ENCODE measurements at places on chromosomes 13 and 19. TPM values are rescaled to one million over a fixed set of nuclear protein-coding genes. Genes with fewer than 3 reads are reported as not detected.

DNA sequence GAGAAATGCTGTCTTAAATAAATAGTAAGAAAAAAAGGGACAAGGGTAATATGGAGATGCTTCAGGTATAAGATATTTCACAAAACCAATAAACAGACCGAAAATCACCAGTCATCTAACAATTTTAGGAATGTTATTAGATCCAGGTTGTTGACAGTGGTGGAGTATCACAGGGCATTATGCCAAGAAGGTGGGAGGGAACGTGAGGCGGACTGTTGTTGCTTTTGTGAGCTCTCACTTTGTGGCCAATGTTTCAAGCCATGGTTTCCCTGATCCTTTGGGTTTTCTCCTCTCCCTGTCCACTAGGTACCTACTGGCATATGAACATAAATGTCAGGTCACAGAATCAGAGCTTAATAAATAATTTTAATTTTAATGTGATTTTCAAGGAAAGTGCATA is 790.3 kb upstream of the SLITRK1 start:
- H3K27ac ChIP-seq = no peak overlapping the region
- no peaks in the 10 kb centered on the region for H3K4me1 ChIP-seq
- no peak for DNase-seq
- H3K36me3 ChIP-seq = no peaks in the 10 kb centered on the region
- H3K27me3 ChIP-seq = no peaks in the 10 kb centered on the region

- no peaks in the 10 kb centered on the region for H3K27me3 ChIP-seq
- no peak overlapping the region for H3K27ac ChIP-seq
- no peaks in the 10 kb centered on the region for H3K36me3 ChIP-seq
- no peak for DNase-seq
Measured at GRCh38 chr19:55027472-55028337, 10.4 kb downstream of the GP6 start.

DNA sequence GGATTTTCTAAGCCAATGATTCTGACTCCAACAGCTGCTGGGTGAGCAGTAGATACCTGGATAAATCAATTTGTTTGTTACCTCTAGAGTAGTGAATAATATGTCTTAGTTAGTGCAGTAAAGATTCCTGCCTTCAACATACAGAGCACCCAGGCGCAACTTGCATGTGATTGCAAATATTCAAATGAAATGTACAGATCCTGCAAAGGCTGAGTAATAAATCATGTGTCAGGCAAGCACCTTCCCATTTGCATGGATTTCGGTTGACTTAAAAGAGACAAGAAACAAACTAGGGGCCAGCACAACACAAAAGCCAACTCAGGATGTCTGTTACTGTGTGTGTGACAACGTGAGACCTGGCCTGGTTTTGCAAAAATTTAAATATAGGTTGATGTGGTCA is 79.7 kb downstream of the TNFSF11 start:
- DNase-seq = no peak
- H3K4me1 ChIP-seq = no peaks in the 10 kb centered on the region
- no peak overlapping the region for H3K4me3 ChIP-seq
- no peak overlapping the region for H3K27ac ChIP-seq

DNA sequence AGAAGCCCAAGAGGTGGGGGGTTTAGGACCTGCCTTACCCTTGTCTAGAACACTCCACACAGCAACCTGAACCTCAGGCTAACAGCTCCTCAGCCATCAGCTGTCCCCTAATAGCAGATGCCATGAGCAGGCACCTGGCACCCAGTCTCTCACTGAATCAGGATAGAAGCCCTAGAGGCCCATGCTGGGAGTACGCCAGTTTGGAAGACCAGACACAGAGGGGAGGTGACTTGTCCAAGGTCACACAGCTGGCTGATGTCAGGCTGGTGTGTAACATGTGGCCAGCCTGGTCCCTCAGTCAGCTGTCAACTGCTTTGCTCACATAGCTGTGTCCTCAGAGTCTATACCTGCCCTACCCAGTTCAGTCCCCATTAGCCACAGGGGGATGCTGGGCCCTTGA is 12.8 kb upstream of the SAMD1 start:
- H3K36me3 ChIP-seq = peaks cover 96% of the 10 kb centered on the region
- H3K27me3 ChIP-seq = no peaks in the 10 kb centered on the region
- H3K27ac ChIP-seq = no peak overlapping the region
- H3K4me3 ChIP-seq = no peak overlapping the region
- peaks cover 14% of the 10 kb centered on the region for H3K4me1 ChIP-seq
- DNase-seq = no peak

GRCh38 chr19:16470541-16470910 is 1.2 kb downstream of the EPS15L1 start:
- no peaks in the 10 kb centered on the region for H3K27me3 ChIP-seq
- no peak for DNase-seq
- H3K36me3 ChIP-seq = no peaks in the 10 kb centered on the region
- peak overlapping the region; percentile 100 for H3K4me3 ChIP-seq

DNA sequence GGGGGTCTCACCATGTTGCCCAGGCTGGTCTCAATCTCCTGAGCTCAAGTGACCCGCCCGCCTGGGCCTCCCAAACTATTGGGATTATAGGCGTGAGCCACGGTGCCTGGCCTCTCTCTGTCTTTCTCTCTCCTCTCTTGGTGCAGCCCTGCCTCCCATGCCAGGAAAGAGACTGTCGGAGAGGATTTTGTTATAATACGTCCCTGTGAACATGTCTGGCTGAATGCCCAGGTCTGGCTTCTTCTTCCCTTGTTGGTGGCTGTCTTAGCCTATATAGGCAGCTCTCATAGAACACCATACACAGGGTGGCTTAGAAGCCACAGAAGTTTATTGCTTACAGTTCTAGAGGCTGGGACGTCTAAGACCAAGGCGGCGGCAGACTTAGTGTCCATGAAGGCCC is 46.4 kb downstream of the PEX11G start:
- no peak for DNase-seq
- H3K4me3 ChIP-seq = no peak overlapping the region
- peaks cover 63% of the 10 kb centered on the region for H3K36me3 ChIP-seq
- no peak overlapping the region for H3K27ac ChIP-seq

DNA sequence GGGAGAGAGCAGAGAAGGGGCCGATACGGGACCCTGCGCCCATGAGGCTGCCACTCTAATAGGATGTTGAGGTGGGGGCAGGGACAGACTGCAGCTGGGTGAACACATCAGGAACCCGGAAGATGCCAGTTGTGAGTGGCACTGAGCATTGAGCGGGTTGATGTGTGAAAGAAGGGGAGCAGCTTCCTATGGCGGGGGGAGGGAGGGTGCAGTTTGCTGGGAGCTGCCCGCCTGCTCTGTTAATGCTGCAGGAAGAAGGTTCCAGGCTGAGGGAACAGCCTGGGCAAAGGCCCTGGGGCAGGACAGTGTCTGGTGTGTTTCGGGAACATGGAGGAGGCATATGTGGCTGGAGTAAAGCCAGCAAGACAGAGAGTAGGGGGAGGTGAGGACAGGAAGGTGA is 29.8 kb downstream of the DNM2 start:
- no peaks in the 10 kb centered on the region for H3K36me3 ChIP-seq
- H3K4me1 ChIP-seq = peaks cover 88% of the 10 kb centered on the region
- H3K27ac ChIP-seq = peak overlapping the region; percentile 88

GRCh38 chr19:2385053-2385721 is 25.1 kb downstream of the TMPRSS9 start:
- H3K4me3 ChIP-seq = no peak overlapping the region

GRCh38 chr19:39996218-39996810 is 546 bp upstream of the ZNF546 start:
- peak overlapping the region; percentile 56 for H3K4me3 ChIP-seq
- no peaks in the 10 kb centered on the region for H3K36me3 ChIP-seq
- H3K27me3 ChIP-seq = no peaks in the 10 kb centered on the region

GRCh38 chr13:29185926-29186325 is 365.8 kb downstream of the MTUS2 start:
- H3K4me1 ChIP-seq = no peaks in the 10 kb centered on the region
- no peaks in the 10 kb centered on the region for H3K27me3 ChIP-seq
- no peak overlapping the region for H3K27ac ChIP-seq
- no peak for DNase-seq

- no peaks in the 10 kb centered on the region for H3K36me3 ChIP-seq
- no peaks in the 10 kb centered on the region for H3K27me3 ChIP-seq
- H3K4me3 ChIP-seq = no peak overlapping the region
- no peak for DNase-seq
- H3K27ac ChIP-seq = no peak overlapping the region
Measured at GRCh38 chr13:109740121-109740520, 46.3 kb downstream of the IRS2 start.

- H3K27ac ChIP-seq = no peak overlapping the region
- H3K36me3 ChIP-seq = peaks cover 77% of the 10 kb centered on the region
- H3K4me3 ChIP-seq = no peak overlapping the region
Measured at GRCh38 chr19:18445262-18445948, 7.5 kb upstream of the ISYNA1 start.

GRCh38 chr19:34066007-34066643 is 106.2 kb upstream of the LSM14A start:
- H3K27me3 ChIP-seq = no peaks in the 10 kb centered on the region
- no peak for DNase-seq
- H3K4me3 ChIP-seq = no peak overlapping the region

DNA sequence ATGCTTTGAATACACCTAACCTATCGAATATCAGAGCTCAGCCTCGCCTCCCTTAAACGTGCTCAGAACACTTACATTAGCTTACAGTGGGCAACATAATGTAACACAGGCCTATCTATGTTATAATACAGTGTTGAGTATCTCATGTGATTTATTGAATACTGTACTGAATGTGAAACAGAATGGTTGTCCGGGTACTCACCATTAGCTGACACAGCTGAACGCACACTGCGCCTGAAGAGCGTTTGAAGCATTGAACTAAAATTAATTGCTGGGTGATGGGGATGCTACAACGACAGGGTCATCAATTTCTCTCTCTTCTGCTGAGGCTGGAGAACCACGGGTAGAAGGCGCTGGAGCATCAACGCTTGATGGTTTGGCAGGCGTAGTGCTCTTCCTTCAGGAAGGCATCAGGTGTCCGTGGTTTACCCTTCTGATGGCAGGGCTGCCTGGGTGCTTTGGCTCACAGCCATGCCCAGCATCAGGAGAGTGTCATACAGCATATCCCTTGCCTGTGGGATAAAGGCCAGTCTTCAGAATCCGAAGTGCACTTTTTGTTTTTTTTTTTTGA is 46.9 kb upstream of the UBE2L5 start:
- no peaks in the 10 kb centered on the region for H3K36me3 ChIP-seq
- DNase-seq = no peak
- peaks cover 14% of the 10 kb centered on the region for H3K4me1 ChIP-seq
- H3K27ac ChIP-seq = no peak overlapping the region
- H3K4me3 ChIP-seq = no peak overlapping the region

DNA sequence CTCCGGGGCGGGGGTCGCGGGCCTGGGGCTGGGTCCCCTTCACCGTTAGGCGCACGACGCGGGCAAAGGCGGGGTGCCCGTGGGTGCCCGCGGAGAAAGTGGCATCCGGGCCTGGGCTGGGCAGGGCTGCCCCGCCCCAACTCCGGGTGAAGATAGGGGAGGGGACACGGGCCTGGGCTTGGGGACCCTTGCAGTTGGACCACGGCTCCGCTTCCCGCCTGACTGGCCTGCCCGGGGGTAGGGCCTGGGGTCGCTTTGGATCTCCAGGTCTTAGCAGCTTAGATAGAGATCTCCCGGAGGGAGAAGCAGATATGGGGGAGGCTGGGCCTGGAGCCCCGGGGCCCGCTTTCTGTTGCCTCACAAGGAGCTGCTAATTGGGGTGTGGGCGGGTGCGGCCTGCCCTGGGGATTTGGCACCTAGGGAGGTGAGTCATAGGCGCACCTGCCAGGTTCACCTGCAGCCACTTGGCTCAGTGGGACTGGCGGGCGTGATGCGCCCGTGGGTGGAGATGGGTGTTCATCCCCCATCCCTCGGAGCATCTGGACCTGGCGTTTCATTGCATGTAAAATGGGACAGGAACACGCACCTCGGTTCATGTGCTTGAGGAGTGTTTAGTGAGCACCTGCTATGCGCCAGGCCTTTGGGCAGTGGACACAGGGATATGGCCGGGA is 585 bp downstream of the MAP1S start:
- H3K36me3 ChIP-seq = peaks cover 35% of the 10 kb centered on the region
- no peaks in the 10 kb centered on the region for H3K27me3 ChIP-seq
- H3K4me1 ChIP-seq = peaks cover 53% of the 10 kb centered on the region

- no peaks in the 10 kb centered on the region for H3K36me3 ChIP-seq
- H3K4me1 ChIP-seq = no peaks in the 10 kb centered on the region
- no peaks in the 10 kb centered on the region for H3K27me3 ChIP-seq
Measured at GRCh38 chr13:61466280-61466679, 50.6 kb upstream of the PCDH20 start.

GRCh38 chr13:20206698-20207235 is 14.0 kb upstream of the GJB2 start:
- no peak for DNase-seq
- no peaks in the 10 kb centered on the region for H3K4me1 ChIP-seq
- H3K4me3 ChIP-seq = no peak overlapping the region
- H3K27ac ChIP-seq = no peak overlapping the region

GRCh38 chr19:53792721-53793433 is 31.2 kb downstream of the NLRP12 start:
- H3K4me3 ChIP-seq = no peak overlapping the region
- peak; percentile 93 for DNase-seq
- no peaks in the 10 kb centered on the region for H3K27me3 ChIP-seq
- H3K36me3 ChIP-seq = no peaks in the 10 kb centered on the region
- H3K4me1 ChIP-seq = no peaks in the 10 kb centered on the region

DNA sequence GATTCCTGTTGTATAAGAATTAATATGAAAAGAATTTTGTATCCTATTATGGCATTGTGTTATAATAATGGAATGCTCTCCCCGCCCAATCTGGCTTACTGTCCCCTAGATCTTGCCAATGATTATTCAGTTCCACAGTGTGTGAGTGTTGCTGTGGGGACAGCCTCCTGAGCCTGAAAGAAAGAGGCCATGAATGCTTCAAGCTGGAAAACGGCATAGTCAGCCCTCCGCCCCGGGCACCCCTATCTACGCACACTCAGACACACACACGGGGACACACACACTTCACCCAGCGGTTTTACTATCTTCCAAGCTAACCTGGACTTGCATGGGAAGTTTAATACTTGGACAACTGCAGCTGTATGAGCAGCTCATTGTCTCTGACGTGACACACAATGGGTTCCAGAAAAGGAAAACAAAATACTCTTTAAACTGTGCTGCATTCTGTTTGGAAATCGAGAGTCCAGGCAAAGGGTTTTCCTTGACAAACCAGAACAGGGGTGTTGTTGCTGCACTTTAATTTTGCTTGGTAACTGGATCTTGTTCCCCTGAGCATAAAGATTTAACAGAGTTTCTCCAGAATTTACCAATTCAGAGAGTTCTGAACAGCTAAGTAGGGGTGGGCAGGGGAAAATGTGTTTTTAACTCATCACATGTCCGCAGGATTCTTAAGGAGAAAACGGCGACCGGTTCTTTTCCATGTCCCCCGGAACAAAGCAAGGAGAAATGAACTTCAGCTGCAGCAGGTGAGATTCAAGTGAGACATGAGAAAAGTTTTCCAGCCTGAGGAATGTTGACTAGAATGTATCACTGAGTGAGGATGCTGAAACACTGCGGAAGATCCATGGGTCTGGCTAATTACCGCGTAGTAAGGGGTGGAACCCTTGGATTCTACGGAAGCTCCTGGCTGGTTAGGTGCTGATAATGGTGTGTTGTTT is 472.9 kb downstream of the FOXO1 start:
- no peaks in the 10 kb centered on the region for H3K36me3 ChIP-seq
- no peaks in the 10 kb centered on the region for H3K27me3 ChIP-seq
- DNase-seq = no peak
- no peak overlapping the region for H3K4me3 ChIP-seq

Gene ACER1
- not detected for total RNA-seq

Gene ENOX1
- 6.2 TPM for total RNA-seq

Gene APOE
- 61.3 TPM for total RNA-seq

Gene PRR22
- 0.73 TPM for total RNA-seq

Gene PSG7
- not detected for total RNA-seq

Gene USHBP1
- total RNA-seq = 4.5 TPM

Gene LRRC63
- total RNA-seq = not detected

Gene FAAP24
- total RNA-seq = not detected

Gene PSG2
- not detected for total RNA-seq

Gene PSG6
- not detected for total RNA-seq

Gene GEMIN7
- total RNA-seq = 9.2 TPM

Gene KIR3DL2
- total RNA-seq = not detected
